Esophagus muscularis mucosa (tissue), 4 donors: ENCODE measurements at places on chromosomes 12 and 14.

DNA sequence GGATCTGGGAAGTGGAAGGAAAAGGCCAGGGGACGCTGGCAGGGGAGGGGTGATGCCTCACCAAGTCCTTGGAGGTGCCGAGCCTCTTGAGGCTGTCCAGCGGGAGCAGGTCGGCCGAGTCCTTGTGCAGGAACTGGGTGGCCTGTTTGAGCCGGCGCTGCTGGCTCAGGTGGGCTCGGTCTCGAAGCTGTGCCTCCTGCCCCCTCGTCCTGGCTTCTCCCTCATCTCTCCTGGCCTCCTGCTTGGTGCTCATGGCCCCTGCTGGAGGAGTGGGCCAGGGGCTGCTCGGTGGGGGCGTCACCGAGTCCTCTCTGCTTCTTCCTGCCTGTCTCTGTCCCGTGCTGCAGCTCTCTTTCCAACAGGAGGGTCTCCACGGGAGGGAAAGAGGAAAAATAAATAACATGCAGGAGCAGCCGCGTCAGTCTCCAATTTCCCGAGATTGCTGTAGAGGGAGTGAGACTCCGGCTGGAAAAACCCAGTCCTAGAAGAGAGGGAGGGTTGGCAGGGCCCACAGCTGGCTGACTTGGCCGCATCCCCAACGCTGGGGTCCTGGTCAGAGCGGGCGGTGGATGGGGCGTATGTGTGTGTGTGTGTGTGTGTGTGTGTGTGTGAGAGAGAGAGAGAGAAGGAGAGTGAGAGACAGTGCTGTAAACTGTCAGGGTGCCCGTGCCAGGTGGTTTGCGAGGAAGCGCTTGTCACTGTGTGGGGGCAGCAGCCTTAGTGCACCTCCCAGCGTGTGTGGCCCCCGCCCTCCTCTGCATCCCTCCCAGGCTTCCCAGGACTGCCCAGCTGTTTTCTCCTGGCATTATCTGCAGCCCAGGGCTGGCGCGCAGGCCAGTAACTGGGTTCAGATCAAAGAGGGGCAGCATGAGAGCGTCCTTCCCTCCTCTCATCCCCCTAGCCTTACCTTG lies at the start of gene NRIP2:
Gene NRIP2, minus strand, starts transcription at position 455 of the 911 bp plus-strand sequence. Its CDS starts 52 bp downstream, at position 403.
- DNase-seq, result no peak

- no peak for DNase-seq
These were observed 1.6 kb downstream of the SCARB1 start for GRCh38 chr12:124861898-124862676.

GRCh38 chr12:93060666-93061472 lies 131.8 kb upstream of the EEA1 start:
- DNase-seq, result peak; percentile 90

- DNase-seq, result peak; percentile 29
These were observed 1042.2 kb downstream of the BCL11B start for GRCh38 chr14:98229656-98230366.

GRCh38 chr12:95102916-95103671 lies 29.7 kb upstream of the NR2C1 start:
- DNase-seq, result no peak

DNA sequence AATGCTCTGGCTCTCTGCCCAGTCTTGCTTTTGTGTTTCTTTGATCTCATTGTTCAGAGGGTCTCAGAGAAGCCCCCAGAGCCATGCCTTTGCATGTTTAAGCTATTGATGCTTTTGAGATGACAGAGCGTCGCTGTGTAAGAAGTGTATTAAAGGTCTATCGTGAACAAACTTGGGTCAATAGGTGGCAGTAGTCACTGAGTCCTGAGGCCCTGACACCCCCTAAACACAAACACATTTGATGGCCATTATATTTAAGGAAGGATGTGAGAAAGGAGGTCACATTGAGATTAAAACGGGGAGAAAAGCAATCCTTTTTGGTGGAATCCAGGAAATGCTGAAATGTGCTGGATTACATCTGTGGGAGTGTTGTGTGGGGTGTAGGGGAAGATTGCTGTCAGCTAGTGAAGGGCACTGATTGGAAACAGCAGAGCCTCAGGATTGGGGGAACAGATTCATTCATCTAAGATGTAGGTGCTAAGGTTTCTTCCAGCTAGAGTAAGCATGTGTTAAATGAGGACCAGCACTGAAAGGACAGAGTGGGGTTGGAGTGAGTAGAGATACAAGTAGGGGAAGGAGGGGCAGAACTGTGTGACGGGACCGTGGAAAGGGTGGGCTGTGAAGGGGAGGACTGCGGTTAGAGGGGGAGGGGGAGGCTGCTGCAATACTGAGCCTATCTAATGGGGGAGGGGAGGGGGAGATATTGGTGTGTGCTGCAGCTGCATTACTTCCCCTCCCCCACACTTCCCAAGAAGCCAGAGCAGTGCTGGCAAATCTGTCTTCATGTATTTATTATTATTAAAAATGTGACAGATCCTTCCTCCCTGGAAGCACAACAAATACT lies 12.7 kb downstream of the NGDN start:
- no peak for DNase-seq

- DNase-seq, result no peak
These were observed 574 bp downstream of the WNK1 start for GRCh38 chr12:752695-753610.

- DNase-seq, result no peak
These were observed 86.0 kb upstream of the SLC38A2 start for GRCh38 chr12:46458500-46459102.

DNA sequence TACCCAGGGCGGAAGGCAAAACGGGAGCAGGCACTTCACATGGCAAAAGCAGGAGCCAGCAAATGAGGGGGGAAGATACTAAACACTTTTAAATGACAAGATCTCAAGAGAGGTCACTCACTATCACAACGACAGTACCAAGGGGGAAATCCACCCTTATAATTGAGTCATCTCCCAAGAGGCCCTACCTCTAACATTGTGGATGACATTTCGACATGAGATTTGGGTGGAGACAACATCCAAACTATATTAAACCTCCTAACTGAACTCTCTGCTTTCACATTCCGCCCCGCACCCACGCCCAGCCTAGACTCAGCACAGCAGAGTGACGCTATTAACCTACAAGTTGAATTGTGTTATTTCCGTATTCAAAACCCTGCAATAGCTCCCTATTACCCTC lies 76.7 kb upstream of the SCAF11 start:
- no peak for DNase-seq

GRCh38 chr14:67722293-67722692 lies 20.6 kb downstream of the RDH12 start:
- DNase-seq, result no peak

DNA sequence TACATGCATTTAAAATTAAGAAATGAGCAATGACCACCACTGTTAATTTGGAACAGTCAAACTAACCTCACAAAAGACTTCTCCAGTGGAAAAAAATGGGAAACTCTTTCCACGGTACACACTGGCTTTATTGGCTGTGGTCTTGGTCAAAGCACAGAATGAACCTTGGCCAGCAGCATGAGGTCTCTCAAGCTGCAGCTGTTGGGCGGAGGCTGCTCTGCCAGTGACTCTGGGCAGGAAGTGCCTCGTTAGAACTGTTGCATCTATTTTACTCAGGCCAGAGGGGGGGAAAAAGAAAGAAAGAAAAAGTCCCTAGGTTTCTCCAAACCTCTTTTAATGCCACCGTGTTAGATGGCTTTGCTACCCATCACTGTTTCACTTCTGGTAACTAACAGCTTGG lies 279.8 kb upstream of the DIO2 start:
- no peak for DNase-seq

DNA sequence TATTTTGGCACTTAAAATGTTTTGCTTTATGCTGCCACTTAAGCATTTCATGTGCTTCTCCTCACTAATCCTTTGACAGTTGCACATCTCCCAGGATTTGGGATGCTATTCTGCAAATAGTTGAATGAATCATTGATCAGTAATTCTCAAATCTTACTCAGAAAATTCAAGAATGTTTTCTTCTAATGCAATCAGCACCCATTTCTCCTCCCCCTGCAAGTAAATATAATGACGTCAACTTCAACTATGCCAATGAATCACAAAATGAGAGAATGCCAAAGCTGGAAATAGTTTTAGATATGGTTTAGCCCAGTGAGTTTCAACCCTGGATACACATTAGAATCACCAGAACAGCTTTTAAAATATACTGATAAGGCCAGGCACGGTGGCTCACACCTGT lies 2.1 kb upstream of the BLOC1S1 start:
- DNase-seq, result no peak

DNA sequence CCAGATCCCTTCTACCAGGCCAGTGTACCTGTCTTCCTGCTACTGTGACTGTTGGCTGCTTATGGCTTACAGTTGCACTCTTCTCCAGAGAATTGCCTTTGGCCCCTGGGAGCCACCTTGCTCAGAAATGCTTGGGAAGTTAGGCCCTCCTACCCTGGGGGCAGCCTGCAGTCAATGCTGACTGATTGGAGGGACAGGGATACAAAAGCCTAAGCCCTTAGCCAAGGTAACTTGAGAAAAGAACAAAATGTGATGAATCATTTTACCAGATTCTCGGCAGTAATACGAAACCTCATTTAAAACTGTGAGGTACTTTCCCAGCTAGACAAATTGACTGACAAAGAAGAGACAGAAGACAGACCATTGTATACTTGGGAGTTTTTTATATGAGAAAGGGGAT lies 47.3 kb downstream of the PTCSC3 start:
- no peak for DNase-seq

DNA sequence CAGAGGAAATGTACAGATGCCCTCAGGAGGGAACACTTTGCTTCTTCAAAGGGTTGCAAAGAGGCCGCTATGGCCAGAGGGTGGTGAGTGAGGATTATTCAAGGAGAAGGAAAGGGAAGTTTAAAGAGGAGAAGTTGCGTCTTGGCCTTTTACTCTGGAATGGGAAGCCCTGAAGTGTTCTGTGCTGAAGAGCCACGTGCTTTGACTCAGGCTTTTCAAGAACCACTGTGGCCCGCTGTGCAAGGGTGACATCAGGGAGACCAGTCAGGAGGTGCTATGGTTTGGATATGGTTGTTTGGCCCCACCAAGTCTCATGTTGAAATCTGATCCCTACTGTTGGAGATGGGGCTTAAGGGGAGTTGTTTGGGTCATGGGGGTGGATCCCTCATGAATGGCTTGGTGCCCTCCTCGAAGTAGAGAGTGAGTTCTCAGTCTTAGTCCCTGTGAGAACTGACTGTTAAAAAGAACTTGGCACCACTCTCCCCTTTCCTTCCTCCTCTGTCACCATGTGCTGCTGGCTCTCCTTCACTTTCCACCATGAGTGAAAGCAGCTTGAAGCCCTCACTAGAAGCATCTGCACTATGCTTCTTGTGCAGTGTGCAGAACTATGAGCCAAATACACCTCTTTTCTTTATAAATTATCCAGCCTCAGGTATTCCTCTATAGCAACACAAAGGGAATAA lies 66.1 kb upstream of the DUSP6 start:
- DNase-seq, result peak; percentile 50

GRCh38 chr12:2609020-2609419 lies 185.8 kb upstream of the FKBP4 start:
- DNase-seq, result no peak

DNA sequence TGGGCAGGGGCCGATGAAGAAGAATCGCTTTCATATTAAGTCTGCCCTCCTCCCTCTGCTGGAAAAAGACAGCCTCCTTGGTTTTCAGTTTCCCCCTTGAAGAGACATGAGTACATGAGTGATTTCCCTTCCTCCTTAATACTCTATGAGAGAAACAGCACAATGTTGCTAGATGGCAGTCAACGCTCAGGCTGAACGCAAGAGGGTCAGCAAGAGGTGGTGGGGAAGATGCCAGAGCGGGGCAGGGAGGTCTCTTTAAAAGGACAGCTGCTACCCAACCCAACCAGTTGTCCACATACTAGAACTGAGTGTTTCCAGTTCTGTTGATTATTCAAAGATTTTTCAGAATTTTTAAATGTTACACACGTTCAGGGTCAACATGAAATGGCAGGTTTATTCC lies 22.8 kb downstream of the CRACR2A start:
- DNase-seq, result no peak

DNA sequence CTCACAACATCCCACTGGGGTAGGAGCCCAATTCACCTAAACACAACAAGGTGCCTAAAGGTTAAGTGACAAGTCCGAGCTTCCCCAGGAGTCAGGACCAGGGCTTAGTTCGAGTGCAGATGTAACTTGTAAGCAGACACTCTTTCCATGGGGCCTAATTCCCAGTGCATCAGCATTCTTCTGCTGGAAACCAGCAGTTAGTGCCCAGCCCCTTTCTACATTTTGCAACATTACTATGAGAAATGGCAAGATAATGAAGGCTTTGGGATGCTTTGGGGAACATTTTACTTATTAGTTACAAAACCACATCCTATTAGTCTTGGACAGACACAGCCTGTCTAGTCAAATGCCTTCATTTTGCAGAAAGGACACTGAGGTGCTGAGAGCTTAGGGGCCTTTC lies 179.8 kb downstream of the CALM1 start:
- no peak for DNase-seq

GRCh38 chr14:24908592-24909236 lies 141.2 kb downstream of the STXBP6 start:
- no peak for DNase-seq

DNA sequence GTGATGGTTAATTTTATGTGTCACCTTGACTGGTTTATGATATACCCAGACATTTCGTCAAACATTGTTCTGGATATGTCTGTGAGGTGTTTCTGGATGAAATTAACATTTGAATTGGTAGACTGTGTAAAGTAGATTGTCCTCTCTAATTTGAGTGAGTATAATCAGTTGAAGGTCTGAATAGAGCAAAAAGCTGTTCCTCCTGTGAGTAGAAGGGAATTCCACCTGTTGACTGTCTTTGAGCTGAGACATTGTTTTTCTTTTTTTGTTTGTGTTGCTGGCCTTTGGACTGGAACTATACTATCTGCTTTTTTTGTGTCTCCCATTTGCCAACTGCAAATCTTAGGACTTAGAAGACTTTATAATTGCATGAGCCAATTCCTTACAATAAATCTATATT lies 920.9 kb upstream of the LRFN5 start:
- DNase-seq, result no peak

DNA sequence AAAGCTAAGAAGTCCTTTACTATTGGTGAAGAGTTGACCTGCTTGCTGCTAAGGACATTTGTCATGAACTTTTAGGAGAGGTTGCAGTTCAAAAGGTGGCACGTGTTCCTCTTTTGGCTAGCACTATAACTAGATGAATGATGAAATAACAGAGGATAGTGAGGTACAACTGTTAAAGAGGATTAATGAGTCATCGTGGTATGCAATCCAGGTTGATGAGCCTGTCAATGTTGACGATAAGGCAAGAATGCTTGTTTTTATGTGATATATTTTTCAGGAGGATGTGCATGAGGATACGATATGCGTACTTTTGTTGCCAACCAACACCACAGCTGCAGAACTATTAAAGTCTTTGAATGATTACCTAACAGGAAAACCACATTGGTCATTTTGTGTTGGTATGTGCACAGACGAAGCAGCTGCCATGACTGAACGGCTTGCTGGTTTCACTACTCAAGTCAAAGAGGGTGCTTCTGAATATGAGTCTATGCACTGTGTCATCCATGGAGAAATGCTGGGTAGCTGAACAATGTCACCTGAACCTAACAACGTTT lies 10.6 kb downstream of the CEP128 start:
- no peak for DNase-seq
